SJSA1 (cell line): ENCODE measurements at places on chromosomes 1 and 21. TPM values are rescaled to one million over a fixed set of nuclear protein-coding genes. Genes with fewer than 3 reads are reported as not detected.

Gene HES4
- total RNA-seq = 55.3 and 68.7 TPM in 2 replicates

GRCh38 chr1:17925290-17926237 is 170.4 kb downstream of the ACTL8 start:
- DNase-seq = no peak

DNA sequence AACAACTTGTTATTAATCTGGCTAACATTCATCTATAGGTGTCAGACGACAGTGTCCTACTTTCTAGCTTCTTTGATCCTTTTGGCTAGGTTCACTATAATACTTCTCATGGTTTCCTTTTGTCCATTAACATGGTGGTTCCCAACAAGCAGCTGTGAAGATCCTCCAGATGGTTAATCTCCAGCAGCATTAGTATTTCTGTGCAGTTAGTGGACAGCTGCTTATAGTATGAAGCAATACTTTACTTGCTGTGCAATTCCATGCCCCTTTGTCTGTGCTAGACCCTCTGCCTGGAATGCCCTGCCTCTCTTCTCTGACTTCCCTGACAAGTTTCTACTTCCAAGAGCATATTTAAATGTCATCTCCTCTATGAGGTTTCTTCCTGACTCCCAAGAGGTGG is 41.7 kb upstream of the ARHGAP29 start:
- no peak for DNase-seq

Gene HFM1
- total RNA-seq = not detected in 2 replicates

Gene TTC22
- not detected in 2 replicates for total RNA-seq

DNA sequence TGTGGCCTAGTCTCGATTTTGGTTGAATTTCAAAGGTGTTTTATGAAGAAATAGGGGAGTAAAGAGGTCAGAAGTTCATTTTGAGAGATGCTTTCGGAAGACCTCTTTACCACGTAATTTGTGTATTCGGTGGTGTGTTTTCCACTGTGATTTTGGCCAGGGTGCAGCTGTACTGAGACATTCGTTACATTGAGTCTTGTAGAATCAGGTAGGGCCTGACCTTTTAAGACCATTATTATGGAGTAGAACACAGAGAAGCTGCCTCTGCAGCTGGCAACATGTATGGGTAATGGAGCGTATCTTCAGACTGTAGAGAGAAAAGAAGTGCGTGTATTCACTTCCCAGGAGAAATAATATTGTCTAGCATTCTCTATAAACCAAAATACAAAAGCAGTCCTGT is 326.5 kb downstream of the PDE4B start:
- no peak for DNase-seq

Gene SLC1A7
- total RNA-seq = 4.5 and 12.1 TPM in 2 replicates

DNA sequence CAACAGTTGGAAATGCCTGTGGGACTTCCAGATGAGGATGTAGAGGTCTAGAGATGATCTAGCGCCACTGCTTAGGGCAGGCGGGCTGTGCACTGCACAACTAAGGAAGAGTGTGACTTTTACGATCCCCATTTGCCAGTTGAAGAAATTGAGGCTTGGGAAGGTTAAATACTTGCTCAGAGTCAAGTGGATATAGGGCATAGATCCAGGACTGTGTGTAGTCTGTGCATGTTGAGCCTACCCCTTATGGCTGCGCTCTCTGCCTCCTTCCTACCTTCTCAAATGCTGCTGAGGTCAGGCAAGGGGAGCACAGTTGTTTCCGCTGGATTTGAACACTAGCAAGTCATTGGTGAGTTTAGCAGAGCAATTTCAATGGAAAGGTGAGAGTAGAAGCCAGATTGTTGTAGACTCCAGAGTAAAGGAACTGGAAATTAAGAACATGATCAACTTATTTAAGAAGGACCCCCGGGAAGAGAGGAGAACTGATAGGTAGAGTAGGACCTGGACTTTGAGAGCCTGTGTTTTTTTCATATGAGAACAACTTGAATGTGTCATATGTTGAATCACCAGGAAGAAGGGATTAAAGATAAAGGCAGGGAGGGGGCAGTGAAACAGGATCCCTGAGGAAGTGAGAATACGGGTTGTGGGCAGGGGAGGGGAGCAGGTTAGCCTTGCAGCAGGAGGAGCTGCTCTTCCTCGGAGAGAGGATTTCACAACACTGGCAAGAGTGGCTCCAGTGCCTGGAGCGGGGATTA is 2.7 kb downstream of the CAPN2 start:
- peak; percentile 69 for DNase-seq

Gene SPRR3
- not detected in 2 replicates for total RNA-seq

DNA sequence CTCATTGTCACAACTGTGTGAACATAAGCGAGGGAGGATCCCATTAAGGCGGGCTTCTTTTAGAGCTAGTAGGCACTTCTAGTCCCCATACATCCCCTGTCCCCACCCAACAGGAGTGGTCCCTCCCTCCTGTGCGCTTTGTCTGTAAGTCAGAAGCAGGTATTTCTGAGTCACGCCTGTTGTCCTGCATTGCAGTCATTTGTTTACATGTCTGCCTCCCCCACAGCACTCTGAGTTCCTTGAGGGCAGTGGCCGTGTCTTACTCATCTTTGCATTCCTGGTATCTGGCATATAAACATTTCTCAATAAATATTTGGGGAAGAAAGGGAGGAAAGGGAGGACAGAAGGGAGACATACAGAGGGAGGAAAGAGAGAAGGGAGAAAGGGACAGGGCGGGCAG is 40.3 kb downstream of the PLEKHA6 start:
- peak; percentile 96 for DNase-seq

- no peak for DNase-seq
Measured at GRCh38 chr21:45541221-45542039, 810 bp downstream of the SLC19A1 start.

DNA sequence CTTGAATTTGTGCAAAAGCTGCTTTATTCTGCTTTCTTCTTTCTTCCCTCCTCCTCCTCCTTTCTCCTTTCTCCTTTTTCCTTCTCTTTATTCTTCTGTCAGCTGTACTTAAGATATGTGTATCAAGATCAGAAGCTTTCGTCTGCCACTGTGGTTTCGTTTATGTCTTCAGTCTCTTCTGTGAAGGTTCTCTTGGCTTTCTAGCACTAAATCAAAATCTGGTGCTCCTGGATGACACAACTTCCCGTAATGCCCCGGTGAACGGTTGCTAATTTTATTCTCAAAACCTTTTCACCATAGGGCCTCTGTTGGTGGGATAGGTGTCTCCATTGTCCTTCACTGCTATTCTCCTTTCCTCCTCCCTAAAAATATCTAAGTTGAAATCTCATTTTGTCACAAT is 5.0 kb downstream of the ATF6 start:
- DNase-seq = no peak

Gene AIM2
- not detected in 2 replicates for total RNA-seq

- no peak for DNase-seq
Measured at GRCh38 chr1:12519693-12520364, 98.2 kb downstream of the DHRS3 start.

DNA sequence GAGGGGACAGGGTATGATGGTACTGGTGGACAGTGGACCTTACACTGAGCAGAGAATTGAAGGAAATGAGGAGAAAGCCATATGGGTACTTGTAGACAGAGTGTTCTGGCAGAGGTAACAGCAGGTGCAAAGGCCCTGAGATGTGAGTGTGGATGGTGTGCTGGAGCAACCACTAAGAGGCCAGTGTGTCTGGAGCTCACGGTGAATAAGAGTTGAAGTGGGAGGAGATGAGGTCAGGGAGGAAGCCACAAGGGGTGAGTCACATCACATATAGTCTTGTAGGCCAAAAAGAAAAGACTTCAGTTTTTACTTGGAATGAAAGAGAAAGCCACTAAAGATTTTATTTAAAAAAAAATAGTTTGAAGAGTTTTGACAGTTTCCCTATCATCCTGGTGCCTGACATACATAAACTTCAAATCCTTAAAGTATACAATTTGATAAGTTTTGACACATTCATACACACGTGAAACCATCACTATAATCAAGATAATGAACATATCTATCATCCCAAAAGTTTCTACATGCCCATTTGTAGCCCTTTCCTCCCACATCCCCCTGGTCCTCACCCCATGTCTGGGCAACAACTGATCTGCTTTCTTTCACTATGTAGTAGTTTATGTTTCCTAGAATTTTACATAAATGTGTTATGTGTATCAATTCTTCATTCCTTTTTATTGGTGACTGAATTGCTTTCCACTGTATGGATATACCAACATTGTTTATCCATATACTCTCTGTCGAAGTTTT is 148.4 kb downstream of the GPATCH2 start:
- DNase-seq = peak; percentile 25

- no peak for DNase-seq
Measured at GRCh38 chr1:156150333-156151011, 2.9 kb upstream of the SEMA4A start.

Gene GCSAML
- total RNA-seq = not detected in 2 replicates

- no peak for DNase-seq
Measured at GRCh38 chr1:240811256-240811655, 199.3 kb upstream of the GREM2 start.

DNA sequence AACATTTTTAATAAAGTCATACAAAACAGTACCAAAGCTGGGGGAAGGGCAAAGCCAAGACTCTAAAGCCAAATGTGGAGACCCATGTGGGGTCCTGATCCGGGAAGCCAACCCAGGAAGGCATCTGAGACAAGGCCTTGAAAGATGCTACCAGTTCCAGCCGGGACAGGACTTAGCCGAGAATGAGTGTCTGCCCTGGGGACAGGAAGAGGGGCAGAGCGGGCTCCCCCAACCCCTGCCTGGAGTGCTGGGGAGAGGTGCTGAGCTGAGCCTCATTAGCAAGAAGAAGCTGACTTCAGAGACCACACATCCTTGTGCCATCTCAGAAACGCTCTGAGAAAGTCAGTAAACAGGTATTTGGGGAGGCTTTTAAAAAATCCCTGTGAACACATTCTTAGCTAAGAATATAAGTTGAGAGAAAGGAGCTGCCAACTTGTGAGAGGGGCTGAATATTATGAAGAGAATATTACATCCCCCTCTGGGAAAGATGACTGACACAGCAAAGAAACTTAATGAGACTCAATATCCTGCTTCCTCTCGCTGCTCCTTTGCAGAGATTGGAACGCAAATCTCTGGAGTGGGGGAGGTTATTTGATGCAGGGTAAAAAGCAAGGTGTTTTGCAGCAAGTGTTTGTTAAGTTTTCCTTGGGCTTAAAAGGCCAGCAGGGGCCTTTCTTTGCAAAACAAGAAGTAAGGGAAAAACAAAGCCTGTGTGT is 103.3 kb upstream of the KCND3 start:
- no peak for DNase-seq

Gene VAV3
- not detected in 2 replicates for total RNA-seq

- no peak for DNase-seq
Measured at GRCh38 chr21:25441835-25442234, 165.4 kb downstream of the MRPL39 start.

DNA sequence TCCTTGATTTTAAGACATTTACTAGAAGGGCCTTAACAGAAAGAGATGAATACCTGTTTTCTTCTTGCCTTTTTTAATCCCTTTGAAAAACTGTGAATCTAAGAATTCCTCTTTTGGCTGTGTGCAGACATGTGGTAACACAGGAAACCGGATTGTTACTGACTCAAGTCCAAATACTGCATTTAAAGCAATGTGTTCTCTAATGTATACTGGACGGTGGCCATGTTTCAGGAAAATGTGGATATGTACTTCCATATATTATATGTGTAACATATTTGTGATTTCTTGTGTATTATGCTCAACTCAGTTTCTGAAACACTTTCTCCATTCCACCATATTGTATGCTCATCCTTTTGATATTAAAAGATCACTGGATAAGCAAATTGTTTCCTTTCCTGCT is 185.1 kb downstream of the LRRC7 start:
- DNase-seq = no peak

Gene RGS16
- total RNA-seq = 5.0 and 5.7 TPM in 2 replicates

DNA sequence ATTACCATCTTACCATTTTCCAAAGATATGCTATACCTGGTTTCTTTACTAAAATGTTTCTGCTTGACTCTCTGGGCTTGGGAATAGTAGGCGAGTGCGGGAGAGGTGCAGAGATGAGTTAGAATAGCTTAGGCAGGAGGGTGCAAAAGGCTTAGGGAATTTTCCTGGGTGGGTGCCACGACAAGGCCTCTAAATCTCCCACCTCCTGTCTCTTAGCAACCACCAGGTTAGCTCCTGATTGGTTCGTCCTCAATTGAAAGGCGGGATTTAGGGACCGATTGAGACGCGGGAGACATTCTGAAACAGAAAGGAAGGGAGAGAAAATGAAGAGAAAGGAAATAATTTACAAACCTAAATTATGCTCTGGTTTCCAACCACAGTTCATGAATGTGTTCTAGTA is 3.1 kb downstream of the ACKR1 start:
- no peak for DNase-seq

Gene KCNT2
- 0.05 and 0.25 TPM in 2 replicates for total RNA-seq

GRCh38 chr1:53959664-53960250 is 13.6 kb downstream of the LRRC42 start:
- DNase-seq = no peak

DNA sequence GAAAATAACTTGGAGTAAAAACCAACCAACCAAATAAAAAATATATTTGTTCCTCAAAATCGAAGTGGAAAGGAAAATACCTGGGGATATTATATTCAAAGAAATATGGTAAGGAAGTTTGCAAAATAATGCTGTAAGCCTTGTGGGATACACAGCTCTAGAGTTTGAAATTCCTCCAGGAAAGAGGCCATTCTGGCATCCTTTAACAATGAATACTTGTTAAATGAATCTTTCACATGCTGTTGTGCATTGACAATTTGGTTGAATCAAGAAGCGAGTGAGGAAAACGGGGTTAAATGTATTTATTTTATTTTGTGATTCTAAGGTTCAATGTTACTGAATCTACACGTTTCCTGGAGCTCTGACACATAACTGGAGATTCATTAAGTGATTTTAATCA is 30.5 kb upstream of the NTNG1 start:
- no peak for DNase-seq

Gene PLA2G2F
- not detected in 2 replicates for total RNA-seq

Gene DDI2
- total RNA-seq = 6.6 and 9.1 TPM in 2 replicates

DNA sequence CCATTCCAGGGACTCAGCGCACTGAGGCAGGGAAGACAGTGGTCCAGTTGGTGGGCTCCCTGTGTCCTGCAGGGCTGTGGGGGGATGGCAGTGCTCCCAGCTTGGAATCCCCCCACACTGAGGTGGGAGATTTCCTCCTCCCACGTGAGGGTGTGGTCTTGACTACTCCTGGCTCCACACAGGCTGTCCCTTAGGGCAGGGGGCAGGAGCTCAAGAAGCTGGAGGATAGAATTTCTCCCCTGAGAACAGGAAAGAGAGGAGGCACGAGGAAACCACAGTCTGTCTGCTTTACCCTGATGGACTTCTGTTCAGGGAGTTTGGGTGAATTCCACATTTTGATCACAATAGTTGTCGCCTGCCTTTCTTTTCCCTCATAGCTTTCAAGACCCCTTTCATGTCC is 62.1 kb downstream of the CACNA1E start:
- no peak for DNase-seq
